MM.1S (cell line): ENCODE measurements at places on chromosomes 5 and 9.

DNA sequence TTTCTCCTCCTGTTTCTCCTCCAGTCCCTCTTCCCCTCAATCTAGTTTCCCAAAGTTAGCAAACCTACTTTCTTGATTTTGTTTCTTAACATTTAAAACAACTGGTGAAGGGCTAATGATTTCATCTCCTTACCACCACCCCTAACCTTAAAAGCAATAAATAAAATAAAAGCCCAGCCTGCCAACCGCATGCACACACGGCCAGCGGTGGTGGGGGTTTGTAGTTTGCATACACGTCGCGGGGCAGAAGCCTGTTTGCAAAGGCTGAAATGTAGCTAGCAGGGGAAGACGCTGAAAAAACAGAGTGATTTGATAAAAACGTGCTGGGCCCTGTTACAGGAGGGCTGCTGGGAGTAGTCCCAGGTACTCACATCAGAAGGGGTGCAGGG is 1.9 kb upstream of the DMRT2 start:
- DNase-seq = peak; percentile 44
- no peaks in the 10 kb centered on the region for H3K36me3 ChIP-seq
- no peaks in the 10 kb centered on the region for H3K27me3 ChIP-seq
- H3K4me3 ChIP-seq = peak overlapping the region; percentile 70
- peaks cover 9% of the 10 kb centered on the region; the same call in 1 of the 2 replicates for H3K4me1 ChIP-seq
- peak overlapping the region; percentile 30; the same call in 1 of the 2 replicates for H3K27ac ChIP-seq

DNA sequence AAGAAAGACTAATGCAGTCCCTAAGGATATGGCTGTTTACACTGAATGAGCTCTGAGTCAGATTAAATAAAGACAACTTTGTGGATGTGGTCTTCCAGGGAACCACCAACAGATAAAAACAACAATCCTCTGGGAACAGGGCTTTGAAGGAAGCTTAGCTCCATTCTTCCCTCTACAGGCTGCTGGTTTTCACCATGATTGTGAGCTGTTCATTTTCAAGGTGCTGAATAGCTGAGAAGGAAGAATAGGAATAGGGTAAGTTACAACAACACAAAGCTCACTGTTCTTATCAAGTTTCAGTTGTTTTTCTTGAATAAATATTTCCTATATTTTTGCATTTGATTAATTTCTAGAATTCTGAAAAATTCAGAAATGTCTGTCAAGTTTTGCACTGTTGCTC is 25.9 kb upstream of the PTAR1 start:
- H3K4me3 ChIP-seq = no peak overlapping the region
- no peaks in the 10 kb centered on the region for H3K36me3 ChIP-seq
- H3K4me1 ChIP-seq = no peaks in the 10 kb centered on the region; the same call in 1 of the 2 replicates
- no peak overlapping the region for H3K27ac ChIP-seq
- no peak for DNase-seq

DNA sequence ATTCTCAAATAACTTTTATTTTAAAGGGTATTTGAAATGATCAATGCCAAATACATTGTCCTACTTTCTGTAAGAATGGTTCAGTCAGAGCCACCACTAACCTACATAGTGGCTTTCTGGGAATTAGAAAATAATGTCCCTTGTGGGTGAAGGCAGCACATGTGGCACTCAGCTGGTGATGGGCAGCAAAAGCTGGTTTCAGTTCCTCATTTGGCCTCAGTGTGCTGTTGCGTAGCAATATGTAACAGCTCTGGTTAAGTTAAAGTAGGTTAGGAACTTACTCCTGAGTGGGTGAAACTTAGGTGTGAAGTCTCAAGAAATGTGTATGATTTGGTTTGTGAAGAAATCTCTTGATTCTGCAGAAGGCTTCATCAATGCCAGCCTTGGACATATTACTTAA is 99.6 kb upstream of the SPEF2 start:
- H3K27me3 ChIP-seq = no peaks in the 10 kb centered on the region
- H3K4me3 ChIP-seq = no peak overlapping the region
- peak overlapping the region; percentile 8; the same call in 1 of the 2 replicates for H3K27ac ChIP-seq
- DNase-seq = peak; percentile 76

- no peak overlapping the region for H3K4me3 ChIP-seq
- no peak for DNase-seq
- no peaks in the 10 kb centered on the region for H3K36me3 ChIP-seq
- peaks cover 3% of the 10 kb centered on the region for H3K27me3 ChIP-seq
- H3K27ac ChIP-seq = peak overlapping the region; percentile 92; the same call in 1 of the 2 replicates
Observed at GRCh38 chr5:1019001-1019905, 10.7 kb downstream of the NKD2 start.

DNA sequence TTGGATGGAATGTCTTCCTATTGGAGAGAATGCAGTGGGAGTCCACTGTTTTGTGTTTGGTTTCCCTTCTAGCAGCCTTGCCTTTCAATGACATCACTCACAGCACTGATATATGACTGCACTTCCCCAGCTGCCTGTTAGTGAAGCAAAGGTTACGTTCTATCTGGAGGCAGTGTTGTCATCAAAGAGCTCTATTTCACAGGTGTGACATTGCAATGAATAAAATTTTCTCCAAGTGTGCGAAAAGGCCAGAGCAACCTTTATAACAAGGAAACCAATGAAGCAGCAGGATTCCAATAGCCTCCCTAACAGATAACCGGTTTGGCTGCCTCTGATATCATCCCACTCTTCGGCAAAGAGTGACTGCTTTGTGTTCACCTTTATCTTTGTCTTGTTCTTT is 523.5 kb upstream of the ZNF608 start:
- no peak overlapping the region for H3K27ac ChIP-seq
- no peak overlapping the region for H3K4me3 ChIP-seq
- no peaks in the 10 kb centered on the region for H3K36me3 ChIP-seq
- no peaks in the 10 kb centered on the region for H3K4me1 ChIP-seq
- no peaks in the 10 kb centered on the region for H3K27me3 ChIP-seq

DNA sequence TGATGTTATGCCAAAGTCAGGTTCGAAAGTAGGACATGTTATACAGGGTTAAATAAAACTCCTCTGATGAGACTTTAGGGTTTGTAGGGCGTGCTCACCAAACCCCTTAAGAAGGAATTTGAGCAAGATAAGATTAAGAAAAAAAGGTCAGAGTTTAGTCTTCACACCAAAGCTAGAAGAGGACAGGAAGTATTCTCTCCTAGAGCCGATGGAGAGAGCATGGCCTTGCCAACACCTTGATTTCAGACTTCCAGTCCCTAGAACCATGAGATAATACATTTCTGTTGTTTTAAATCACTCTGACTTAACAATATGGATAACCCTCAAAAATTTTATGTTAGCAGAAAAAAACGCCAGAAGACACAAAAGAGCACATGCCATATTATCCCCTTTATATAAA is 16.3 kb upstream of the PLCXD3 start:
- DNase-seq = no peak
- H3K4me3 ChIP-seq = no peak overlapping the region
- H3K27me3 ChIP-seq = no peaks in the 10 kb centered on the region
- H3K4me1 ChIP-seq = no peaks in the 10 kb centered on the region
- H3K36me3 ChIP-seq = no peaks in the 10 kb centered on the region
- H3K27ac ChIP-seq = no peak overlapping the region

GRCh38 chr5:128424646-128425045 is 113.4 kb downstream of the FBN2 start:
- no peaks in the 10 kb centered on the region for H3K27me3 ChIP-seq
- no peak for DNase-seq
- H3K4me1 ChIP-seq = no peaks in the 10 kb centered on the region
- no peaks in the 10 kb centered on the region for H3K36me3 ChIP-seq
- H3K4me3 ChIP-seq = no peak overlapping the region

GRCh38 chr5:67904366-67904765 is 311.2 kb upstream of the PIK3R1 start:
- H3K27ac ChIP-seq = no peak overlapping the region
- H3K27me3 ChIP-seq = no peaks in the 10 kb centered on the region
- DNase-seq = no peak
- no peaks in the 10 kb centered on the region for H3K36me3 ChIP-seq
- H3K4me3 ChIP-seq = no peak overlapping the region
- H3K4me1 ChIP-seq = no peaks in the 10 kb centered on the region

DNA sequence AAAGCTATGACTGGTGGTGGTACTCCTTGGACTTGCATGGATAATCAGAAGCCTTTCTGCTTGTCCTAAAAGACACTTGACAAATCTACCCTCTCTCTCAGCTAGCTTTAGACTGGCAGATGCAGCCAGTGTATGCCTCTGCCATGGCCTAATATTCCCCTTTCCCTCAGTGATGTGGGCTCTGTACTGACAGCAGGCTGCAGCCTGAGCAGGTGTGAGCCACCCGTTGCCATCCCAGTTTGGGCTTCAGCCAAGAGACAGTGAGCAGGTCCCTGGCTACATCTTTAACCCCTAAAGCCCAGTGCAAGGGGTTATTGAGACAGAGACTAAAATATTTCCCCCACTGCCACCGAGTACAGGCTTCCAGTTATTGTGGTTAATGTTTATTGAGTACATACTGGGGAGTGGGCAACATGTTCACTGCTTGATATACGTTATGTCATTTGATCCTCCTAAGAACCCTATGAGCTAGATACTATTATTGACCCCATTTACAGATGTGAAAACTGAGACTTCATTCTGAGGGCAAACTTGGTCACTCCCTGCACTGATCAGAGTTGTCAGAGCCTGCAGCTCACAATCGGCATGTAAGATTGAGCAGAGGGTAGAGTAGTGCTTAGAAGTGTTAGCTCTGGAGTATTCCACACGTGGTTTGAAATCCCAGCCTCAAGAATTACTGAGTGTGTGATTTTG is 254.2 kb downstream of the ARHGAP26 start:
- H3K27ac ChIP-seq = no peak overlapping the region
- no peaks in the 10 kb centered on the region for H3K4me1 ChIP-seq
- H3K36me3 ChIP-seq = no peaks in the 10 kb centered on the region
- H3K4me3 ChIP-seq = no peak overlapping the region
- H3K27me3 ChIP-seq = no peaks in the 10 kb centered on the region

DNA sequence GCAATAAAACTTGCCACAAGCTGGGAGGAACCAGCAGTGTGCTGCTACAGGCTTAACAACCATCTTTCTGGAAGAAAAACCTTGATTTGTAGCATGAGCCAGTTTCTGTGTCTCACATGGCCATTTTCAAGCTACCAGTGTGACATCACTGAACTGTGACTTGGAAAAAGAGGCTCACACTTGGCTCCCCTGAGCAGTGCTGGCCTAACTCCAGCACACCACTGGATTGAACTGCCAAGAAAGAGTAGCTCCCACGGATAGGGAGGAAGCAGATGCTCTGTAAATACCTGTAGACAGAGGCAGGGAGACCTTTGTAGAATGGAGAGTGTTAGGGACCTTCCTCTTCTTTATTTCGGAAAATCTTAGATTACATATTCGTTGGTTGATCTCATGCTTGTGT is 197.9 kb downstream of the SH3GL2 start:
- H3K36me3 ChIP-seq = no peaks in the 10 kb centered on the region
- no peak overlapping the region for H3K4me3 ChIP-seq
- no peak for DNase-seq
- H3K27ac ChIP-seq = no peak overlapping the region
- H3K4me1 ChIP-seq = no peaks in the 10 kb centered on the region

DNA sequence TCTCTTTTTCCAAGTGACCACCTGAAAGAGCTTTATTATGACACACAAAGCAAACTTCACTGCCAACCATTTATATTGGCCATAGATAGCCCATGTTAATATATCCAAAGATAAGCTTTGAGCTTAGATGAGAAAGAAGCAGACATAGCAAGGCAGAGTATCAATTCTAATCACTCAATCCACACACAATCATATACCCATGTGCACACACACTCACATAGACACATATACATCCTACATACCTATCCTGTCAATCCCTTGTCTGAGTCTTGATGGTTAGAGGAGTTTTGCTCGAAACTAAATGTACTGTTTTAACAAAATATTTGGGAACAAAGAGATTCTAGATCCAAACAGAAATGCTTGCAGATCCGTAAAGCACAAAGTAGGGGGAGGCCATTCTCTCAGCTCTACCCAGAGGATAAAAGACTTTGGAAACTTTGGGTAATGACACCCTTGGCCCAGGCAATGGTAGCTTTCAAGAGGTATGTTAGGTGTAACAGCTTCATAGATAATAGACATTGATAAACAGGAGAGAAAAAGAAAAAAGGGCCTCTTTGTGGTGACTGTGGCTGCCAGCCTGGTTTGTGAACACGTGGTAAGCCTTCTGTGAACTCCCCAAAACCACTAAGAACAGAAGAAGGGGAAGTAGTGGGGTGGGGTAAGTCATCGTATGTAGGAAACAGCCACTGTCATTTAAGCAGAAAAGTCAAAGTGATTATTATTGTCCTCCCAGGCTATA is 121.6 kb downstream of the TLR4 start:
- peak; percentile 71 for DNase-seq
- no peaks in the 10 kb centered on the region for H3K36me3 ChIP-seq
- peak overlapping the region; percentile 9; the same call in 1 of the 2 replicates for H3K27ac ChIP-seq
- H3K27me3 ChIP-seq = no peaks in the 10 kb centered on the region
- H3K4me1 ChIP-seq = peaks cover 13% of the 10 kb centered on the region; the same call in 1 of the 2 replicates
- no peak overlapping the region for H3K4me3 ChIP-seq

- peak overlapping the region; percentile 27 for H3K4me3 ChIP-seq
- no peaks in the 10 kb centered on the region; the same call in 1 of the 2 replicates for H3K36me3 ChIP-seq
- DNase-seq = no peak
Observed at GRCh38 chr9:105331160-105331559, 86.7 kb downstream of the SLC44A1 start.

DNA sequence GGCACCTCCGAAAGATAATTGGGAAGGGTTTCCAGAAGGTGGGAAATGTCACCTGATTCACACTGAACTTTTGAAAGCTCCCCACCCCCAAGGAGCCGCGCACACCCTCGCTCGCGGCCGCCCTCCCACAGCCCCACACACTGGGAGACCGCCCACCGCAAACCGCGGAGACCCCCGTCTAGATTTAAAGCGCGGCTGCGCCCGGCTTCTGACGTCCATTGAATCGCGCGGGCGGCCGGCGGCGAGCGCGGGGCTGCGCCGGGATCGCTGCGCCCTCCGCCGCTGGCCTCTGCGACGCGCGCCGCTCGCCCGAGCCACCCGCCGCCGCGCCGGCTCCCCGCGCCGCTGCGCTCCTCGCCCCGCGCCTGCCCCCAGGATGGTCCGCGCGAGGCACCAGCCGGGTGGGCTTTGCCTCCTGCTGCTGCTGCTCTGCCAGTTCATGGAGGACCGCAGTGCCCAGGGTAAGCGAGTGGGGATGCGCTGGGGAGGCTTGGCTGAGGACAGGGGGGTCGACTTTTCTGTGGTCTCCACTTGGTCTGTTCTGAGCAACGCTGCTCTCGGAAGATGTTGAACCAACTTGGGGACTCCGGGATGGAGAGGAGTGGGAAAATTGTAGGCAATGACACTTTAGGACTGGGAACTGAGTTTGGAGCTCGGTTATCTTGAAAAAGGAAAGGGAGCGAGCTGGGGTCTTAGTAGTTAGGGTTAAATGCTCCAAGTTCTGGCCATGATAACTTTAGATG is at the start of gene FST:
FST (plus strand) TSS at position 214 of the 743 bp plus-strand sequence; CDS start at position 377, 163 bp downstream.
- H3K4me1 ChIP-seq = 0 out of 2 replicates have a peak, but pooled peaks cover 5% of the 10 kb centered on the region
- DNase-seq = no peak
- 0 out of 2 replicates have a peak, but pooled peaks cover 4% of the 10 kb centered on the region for H3K27me3 ChIP-seq
- peak within 1 kb of the TSS; percentile 77 for H3K4me3 ChIP-seq
- H3K36me3 ChIP-seq = no peaks in the 10 kb centered on the region

GRCh38 chr5:126454081-126454480 is 30.9 kb downstream of the GRAMD2B start:
- peaks cover 15% of the 10 kb centered on the region for H3K4me1 ChIP-seq
- DNase-seq = no peak
